ENCODE measurements at places on chromosomes 4 and X. TPM values are rescaled to one million over a fixed set of nuclear protein-coding genes. Genes with fewer than 3 reads are reported as not detected.

The CFAP99 gene
- not detected for total RNA-seq

The DIAPH2 gene
- 10.9 TPM for total RNA-seq

The STBD1 gene
- 7.4 TPM for total RNA-seq

The MAGEA1 gene
- total RNA-seq: not detected

The CNGA1 gene
- not detected for total RNA-seq

The ENPEP gene
- total RNA-seq: 4.6 TPM

The RASGEF1B gene
- 13.6 TPM for total RNA-seq

The ITIH6 gene
- not detected for total RNA-seq

The FAM184B gene
- under 0.01 TPM for total RNA-seq

GRCh38 chrX:135541351-135541750 lies 20.9 kb downstream of the INTS6L start:
- no peak for DNase-seq

DNA sequence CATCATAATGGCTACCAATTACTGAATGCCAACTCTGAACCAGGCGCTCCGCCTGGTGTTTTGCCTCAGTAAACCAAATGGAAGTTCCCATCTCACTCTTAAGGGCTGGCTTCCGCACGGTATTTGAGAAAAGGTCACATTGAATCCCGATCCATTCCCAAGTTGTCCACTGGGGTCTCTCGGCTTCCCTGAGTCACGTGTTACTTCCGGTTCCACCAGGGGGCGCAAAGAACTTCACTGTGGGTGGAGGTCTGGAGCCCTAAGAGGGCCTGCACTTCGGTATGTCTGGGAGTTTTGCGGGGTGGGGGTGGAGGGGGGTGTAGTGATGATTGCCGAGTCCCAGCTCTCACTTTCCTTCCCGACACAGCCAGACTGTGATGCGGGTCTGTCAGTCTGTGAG lies 13.4 kb upstream of the NHS start:
- no peak for DNase-seq

DNA sequence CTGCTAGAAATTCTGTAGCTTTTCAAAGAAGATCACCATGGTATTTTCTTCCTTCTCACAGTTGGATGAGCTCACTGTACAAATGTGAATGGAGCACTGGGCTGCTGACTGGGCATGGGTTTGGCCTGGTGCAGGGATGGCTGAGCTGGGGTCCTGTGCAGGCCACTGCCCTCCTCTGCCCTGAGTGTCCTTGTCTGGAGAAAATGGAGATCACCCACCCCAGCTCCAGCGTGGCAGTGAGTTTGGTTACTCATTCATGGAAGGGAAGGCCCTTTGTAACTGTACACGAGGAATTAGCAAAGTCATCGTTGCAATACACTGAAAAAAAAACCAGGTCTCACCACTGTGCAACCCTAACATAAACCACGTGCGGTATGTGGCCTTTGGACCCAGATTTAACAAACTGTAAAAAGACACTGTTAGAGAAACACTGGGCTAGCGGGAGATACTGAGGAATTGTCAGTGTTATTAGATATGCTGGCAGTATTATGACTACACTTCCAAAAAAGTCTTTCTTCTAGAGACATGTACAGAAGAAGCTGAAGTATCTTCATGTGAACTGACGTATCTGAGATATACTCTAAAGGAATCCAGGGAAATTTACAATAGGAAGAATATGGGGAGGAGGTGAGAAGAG lies 16.1 kb upstream of the TBC1D14 start:
- no peak for DNase-seq

- no peak for DNase-seq
Observed at GRCh38 chr4:122334828-122335227, 44.0 kb upstream of the ADAD1 start.

DNA sequence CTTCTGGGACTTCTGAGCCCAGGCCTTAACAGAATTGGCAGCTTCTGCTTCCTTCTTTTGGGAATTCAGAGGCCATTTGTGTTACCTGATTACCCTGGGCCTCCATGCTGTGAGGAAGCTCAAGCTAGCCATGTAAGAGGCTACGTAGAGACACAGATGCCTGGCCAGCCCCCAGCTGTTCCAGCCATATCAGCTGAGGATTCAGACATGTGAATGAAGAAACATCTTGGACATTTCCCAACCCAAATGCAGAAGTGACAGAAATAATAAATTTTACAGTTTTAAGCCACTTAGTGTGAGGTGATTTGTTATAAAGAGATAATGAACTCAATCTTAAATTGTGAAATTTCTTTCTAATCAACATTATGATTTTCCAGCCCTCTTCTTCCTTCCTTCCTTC lies 18.7 kb upstream of the ZNF827 start:
- DNase-seq: no peak

DNA sequence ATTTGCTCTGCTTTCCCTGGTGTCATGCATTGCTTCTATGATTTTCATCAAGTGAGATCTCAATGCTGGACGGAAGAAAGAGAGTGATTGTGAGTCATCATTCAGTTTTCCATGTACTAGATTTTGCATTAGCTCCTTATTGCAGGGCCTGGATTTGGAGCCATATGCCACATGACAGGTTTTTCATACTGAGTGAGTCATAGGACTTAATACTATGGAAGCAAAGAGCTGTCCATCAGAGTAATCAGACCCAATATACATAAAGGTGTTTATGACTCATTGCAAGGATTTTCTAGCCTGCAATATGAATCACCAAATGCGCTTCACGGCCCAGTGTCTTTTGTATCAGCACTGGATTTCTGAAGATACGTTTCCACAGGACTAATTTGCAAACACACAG lies 11.2 kb upstream of the TFDP3 start:
- DNase-seq: peak; percentile 18

DNA sequence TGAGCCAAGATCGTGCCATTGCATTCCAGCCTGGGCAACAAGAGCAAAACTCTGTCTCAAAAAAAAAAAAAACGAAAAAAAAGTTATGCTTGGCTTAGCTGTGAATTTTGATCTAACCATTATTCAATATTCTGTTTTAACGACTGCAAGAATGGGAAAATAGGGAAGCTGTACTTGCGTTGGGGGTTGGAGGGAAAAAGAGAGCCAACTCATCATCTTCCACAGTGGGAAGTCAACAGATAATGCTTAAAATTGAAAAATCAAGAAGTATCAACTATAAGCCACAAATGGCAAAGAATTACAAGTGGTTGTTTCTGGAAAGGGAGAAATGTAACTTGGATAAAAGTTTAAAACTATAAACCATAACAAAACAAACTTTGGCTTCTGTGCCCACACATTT lies 2.9 kb downstream of the TEC start:
- DNase-seq: no peak

DNA sequence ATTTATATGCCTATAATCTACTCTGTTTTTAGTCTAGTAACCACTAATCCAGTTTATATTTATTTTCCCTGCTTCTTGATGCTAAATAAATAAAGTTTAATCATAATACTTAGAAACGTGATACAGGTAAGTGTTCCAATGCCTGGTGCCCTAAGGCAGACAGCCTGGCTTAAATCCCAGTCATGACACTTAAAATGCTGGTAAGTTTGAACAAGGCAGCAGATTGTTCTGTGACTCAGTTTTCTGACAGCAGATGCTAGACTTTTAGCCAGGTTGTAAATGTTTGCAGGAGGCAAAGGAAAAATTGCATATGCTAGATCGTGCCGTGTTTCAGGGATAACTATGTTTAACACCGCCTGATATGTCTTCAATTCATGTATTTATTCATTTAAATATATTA lies 2661.6 kb downstream of the PCDH7 start:
- no peak for DNase-seq

DNA sequence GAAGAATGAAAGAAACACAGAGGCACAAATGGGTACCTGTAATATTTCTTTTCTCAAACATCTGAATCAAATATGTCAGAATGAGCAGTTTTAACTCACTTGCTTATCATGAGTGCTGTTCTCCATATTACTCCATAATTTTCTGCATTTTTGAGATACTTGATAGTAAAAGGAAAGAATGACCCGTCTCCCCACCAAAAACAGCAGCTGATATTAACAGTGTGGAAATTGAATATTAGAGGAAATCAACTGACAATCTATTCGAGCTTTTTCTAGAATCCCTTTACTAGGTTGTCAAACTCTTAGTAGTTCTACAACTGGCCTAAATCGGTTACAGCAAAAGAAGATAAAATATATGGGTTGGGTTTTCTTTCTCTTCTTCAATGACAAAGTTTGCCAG lies 49.9 kb upstream of the HELT start:
- no peak for DNase-seq

- no peak for DNase-seq
Observed at GRCh38 chr4:11605597-11605996, 176.9 kb upstream of the HS3ST1 start.

DNA sequence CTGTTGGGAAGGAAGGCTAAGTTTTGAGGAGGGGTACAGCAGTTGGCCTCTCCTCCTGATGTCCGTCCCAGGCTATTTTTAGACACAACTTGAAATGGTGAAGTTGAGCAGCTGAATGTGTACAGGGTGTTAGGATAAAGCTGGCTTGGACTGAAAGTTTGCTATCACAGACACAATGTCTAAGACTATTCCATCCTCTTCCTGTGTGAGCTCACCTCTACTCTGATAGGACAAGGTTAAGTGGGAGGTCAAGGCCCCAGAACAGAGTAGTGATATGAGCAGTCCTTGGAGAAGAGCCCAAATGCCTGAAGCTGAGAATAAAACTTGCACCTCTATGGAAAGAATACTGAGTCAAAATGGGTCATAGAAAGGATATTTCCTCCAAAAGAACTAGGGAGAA lies 4.1 kb downstream of the ATP1B4 start:
- DNase-seq: no peak

GRCh38 chrX:40521868-40522450 lies 58.8 kb upstream of the ATP6AP2 start:
- no peak for DNase-seq

DNA sequence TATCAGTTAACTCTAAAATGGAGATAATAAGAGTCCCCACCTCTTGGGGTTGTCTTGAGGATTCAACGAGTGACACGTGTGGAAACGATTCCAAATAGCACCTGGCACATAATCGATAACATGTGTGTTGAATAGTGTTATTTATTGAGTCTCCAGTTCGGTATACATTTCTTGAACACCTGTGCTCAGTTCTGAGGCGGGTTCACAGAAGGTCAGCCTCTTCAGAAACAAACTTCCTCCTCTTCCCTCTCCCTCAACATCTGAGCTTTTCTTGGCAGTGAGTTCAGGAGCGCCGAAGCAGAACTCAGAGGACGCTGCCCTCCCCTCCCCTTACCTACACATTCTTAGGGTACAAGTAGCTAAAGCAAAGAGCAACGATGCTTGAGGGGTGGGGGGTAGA lies 934 bp downstream of the PDHA1 start:
- no peak for DNase-seq

DNA sequence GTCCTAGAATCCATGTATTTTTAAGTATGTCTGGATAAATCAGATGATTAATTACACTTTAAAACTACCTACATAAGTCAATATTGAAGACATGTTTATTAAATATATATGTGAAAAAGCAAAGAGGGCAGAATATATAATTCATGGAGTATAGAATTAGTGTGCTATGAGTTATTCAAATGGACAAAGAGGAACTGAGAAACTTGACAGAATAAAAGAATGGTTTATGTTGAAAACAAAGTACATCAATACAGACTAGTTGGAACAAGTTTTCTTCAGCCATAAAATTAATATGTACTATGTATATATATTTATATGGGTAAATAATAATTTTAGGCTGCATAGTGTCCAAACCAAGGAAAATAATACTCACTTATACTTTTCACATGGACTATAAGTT lies 173.5 kb downstream of the NPFFR2 start:
- no peak for DNase-seq

DNA sequence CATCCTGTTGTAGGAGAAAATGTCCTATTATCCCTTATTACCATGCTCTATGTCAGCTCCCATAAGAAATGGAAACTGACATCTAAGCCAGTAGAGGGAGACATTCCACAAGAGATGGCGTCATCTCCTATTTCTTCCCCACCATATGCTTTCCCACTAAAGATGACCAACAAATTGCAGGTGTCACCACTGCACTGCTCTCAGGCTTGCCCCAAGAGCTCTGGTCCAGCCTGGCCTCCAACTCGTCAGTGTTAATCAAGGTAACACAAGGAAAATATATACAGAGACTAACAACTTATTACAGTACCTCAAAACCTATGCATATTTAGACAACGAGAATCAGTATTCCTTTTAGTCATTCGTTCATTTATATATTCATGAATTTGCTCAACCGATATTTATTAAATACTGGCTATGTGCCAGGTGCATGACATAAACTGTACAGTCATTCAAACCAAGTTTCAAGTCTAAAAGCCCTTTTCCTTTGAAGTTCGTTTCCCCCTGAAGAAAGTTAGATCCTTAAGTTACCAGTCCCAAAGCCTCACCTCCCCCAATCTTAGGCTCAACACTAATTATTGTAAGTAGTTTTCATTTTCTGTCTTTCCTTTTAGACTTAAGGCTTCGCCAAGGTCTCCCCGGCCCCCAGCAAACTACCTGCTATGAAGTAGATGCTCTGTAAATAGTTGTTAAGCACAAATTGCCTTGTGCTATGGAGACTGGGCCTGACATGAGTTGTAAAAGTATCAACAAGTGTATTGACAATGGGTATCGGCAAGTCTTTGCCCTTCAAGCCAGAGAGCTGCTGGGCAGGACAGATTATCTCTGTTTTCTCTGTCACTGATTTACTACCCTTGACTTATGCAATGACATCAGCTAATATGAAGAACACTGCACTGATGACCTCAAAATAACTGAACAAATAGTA lies 3.1 kb upstream of the FGB start:
- no peak for DNase-seq

- no peak for DNase-seq
Observed at GRCh38 chr4:184617600-184618196, 31.5 kb downstream of the CASP3 start.

DNA sequence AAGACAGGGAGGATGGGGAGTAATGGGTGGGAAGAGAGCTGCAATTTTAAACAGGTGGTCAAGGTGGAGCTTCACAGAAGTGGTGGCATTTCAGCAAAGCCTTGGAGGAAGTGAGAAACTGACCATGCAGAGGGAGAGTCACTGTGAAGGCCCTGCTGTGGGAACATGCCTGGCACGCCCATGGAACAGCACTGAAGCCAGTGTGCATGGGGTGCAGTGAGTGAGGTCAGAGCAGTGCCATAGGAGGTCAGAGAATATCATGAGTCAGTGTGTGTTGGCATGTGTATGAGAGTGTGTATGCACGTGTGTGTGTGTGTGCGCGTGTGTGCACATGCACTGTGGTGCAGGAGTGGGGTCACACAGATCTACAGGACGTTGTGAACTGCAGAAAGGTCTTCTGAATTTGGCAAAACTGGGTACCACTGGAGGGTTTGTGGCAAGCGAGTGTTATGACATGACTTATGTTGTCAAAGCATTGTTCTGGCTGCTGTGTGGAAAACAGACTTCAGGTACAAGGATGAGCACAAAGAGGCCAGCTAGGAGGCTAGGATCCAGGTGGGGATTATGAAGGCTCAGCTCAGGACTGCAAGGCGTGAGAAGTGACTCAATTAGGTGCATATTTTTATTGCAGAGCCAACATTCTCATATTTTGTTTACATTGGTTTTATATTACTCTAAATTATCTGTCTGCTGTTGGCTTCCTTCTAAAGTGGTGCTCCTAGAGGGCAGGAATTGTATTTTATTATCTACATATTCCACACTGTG lies 34.0 kb downstream of the ZNF827 start:
- no peak for DNase-seq

Measured in kidney epithelial cell (primary cell).